Retinal pigment epithelial cell (primary cell): ENCODE measurements at places on chromosomes 2 and 18.

DNA sequence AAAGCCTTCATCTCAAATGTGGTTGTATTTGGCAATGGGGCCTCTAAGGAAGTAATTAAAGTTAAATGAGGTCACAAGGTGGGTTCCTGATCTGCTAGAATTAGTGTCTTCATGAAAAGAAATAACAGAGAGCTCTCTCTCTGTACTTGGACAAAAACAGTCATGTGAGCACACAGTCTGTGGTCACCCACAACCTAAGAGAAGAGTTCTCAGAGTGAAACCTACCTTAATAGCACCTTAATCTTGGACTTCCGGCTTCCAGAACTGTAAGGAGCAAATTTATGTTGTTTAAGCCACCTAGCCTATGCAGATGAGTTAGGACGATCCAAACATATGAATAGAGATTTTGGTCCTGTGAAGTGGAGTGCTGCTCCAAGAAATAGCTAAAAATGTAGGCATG is 758.9 kb downstream of the LRRTM4 start:
- DNase-seq = no peak

DNA sequence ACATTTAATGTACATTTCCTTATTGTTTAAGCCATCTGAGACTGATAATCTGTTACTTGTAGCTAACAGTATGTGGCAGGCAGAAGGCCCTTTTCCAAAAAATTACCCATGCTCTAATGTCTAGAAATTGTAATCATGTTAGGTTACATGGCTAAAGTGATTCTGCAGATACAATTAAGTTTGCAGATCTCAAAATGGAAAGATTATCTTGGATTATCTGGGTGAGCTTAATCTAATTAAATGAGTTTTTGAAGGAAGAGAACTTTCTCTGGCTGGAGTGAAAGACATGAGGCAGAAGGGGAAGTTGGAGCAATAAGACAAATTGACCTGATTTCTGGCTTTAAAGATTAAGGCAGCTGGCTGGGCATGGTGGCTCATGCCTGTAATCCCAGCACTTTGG is 76.3 kb downstream of the MBD2 start:
- DNase-seq = no peak

- no peak for DNase-seq
These were observed 63.7 kb upstream of the HPCAL1 start for GRCh38 chr2:10238991-10239485.

GRCh38 chr2:140506606-140507005 is 1624.2 kb downstream of the LRP1B start:
- DNase-seq = peak; percentile 6

DNA sequence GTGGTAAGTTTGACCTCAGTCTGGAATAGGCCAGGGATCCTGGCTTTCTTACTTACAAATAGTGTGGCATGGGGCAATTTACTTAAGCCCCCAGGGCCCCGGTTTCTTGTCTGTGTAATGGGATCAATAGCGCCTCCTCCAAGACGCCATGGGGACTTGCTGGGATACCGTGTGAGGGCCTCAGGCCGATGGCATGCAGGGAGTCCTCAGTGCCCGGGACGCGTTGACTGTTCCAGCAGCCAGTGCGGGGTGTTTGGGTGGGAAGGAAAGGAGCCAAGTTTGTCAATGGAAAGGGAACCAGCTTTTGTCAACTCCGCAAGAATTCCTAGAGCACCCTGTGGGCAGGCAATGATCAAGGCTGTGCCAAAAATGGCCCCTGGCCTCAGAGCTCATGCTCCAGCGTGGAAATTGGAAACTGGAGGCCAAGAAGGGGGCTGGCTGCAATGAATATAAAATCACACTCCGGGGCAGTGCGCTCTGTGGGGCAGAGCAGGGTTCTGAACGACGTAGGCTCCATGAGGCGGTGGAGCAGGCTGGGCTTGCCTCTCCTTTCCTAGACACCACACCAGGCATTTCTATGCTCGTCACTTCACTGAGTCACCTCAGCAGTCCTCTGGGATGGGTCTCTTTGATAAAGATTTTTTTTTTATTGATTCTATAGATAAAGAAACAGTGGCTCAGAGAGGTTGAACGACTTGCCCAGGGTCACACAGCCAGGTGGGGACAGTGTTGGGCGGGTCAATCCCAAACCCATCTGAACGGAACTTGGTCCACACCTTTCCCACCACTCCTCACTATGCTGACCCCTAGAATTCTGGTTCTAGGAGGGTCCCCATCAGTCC is 56.7 kb upstream of the ASAP2 start:
- no peak for DNase-seq

GRCh38 chr18:67742954-67743353 is 226.4 kb upstream of the DSEL start:
- DNase-seq = no peak
